Esophagus muscularis mucosa (tissue), 4 donors: ENCODE measurements at places on chromosomes 1 and 21. TPM values are rescaled to one million over a fixed set of nuclear protein-coding genes. Genes with fewer than 3 reads are reported as not detected.

Gene FLAD1
- total RNA-seq, result 29.6 TPM

Gene ADIPOR1
- 93.4 TPM for total RNA-seq

Gene OSCP1
- 8.2 TPM for total RNA-seq

Gene NUDT4B
- 31.6 TPM for total RNA-seq

Gene APCS
- not detected for total RNA-seq

Gene PTPN14
- total RNA-seq, result 108 TPM

Gene NBPF10
- total RNA-seq, result 1.3 TPM

- peaks cover 30% of the 10 kb centered on the region for H3K4me1 ChIP-seq
- H3K27me3 ChIP-seq, result peaks cover 100% of the 10 kb centered on the region
- no peak for DNase-seq
- H3K36me3 ChIP-seq, result no peaks in the 10 kb centered on the region
Observed at GRCh38 chr1:118985640-118986554, 2.2 kb downstream of the TBX15 start.

DNA sequence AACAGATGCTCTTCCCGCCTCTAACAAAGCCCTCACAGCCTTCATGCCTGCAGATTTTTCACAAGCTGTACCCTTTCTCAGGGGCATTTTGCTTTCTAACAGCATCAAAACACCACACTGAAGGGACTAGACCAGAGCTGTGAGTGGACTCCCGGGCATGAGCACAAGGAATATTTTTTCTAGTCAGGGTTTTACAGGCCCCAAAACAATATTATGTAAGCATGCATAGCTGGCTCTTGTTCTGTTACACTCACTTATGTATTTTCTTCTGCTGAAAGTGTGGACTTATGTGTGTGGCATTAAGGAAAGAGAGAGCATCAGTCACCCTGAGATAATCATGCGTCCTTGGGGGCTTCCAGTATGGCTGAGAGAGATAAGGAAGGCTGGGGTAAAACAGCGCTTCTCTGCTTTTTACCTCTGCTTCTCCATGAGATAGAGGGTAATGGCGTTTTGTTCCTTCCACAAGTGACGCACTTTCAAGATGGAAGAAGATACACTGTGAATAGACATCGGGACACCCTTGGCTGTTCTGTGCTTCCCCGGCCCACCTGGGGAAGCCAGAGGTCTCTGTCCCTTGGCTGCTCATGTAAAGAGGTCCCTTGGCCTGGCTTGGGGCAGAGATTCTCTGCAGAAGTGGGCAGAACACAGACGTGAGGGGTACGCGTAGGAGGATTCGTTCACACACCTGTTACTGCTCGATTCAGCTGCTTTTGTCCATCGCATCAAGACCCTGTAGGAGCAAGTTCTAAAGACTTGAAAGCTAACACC is 266.7 kb upstream of the RAB4A start:
- no peaks in the 10 kb centered on the region for H3K27me3 ChIP-seq
- no peak overlapping the region for H3K4me3 ChIP-seq
- H3K27ac ChIP-seq, result peak overlapping the region; percentile 54
- H3K4me1 ChIP-seq, result peaks cover 12% of the 10 kb centered on the region
- DNase-seq, result no peak
- no peaks in the 10 kb centered on the region for H3K36me3 ChIP-seq

DNA sequence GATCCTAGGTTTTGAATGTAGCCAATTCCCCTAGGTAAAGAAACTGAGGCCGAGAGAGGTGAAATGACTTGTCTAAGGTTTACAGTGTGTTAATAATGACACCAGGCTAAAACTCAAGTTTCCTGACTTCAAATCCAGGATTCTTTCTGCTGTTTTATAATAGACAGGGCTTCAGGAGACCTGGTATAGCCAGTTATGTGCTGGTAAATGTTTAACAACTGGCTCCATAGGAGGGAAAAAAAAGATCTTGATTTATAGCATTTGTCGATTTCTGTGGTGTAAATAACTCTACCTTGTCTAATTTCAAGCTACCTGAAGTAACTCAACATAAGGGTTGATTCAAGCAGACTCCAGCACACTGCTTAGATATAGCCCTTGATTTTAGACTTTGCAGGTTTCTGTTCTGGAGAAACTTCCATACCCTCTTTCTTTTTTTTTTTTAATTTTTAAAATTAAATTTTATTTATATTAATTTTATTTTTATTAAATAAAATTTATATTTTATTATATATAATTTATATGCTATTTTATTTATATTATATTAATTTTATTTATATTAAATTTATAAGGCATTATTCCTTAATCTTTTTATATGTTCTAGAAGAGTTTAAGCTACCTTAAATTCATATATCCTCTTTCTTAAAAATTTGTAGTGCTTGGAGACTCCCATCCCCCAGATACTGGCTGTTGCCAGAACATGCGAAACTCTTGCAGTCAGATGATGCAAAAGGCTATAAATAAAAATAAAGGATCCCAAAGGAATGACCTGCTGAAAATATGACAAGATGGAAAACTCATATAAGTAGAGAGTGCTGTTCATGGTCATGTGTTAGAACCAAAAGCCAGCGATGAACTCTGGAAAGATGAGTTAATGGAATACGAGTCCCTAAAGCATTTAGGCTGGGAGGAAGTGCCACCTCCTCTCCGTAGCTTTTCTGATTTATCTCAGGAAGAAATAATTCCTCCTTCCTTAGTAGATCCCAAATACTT is 35.4 kb upstream of the SRSF10 start:
- no peak overlapping the region for H3K4me3 ChIP-seq
- peaks cover 57% of the 10 kb centered on the region for H3K4me1 ChIP-seq
- H3K27me3 ChIP-seq, result no peaks in the 10 kb centered on the region
- peak overlapping the region; percentile 92 for H3K27ac ChIP-seq

DNA sequence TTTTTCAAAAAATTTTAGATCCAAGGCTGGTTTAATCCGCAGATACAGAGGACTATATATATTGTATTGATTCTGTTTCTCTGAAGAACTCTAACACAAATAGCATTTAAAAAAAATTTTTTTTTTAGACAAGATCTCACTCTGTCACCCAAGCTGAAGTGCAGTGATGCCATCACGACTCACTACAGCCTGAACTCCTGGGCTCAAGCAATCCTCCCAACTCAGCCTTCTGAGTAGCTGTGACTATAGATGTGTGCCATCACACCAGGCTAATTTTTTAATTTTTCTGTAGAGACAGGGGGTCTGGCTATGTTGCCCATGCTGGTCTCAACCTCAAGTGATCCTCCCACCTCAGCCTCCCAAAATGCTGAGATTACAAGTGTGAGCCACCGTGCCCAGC is 3.0 kb downstream of the ANKRD45 start:
- peaks cover 21% of the 10 kb centered on the region for H3K27me3 ChIP-seq
- H3K4me1 ChIP-seq, result peaks cover 12% of the 10 kb centered on the region
- no peak for DNase-seq

- H3K4me1 ChIP-seq, result peaks cover 37% of the 10 kb centered on the region
- H3K36me3 ChIP-seq, result no peaks in the 10 kb centered on the region
- no peaks in the 10 kb centered on the region for H3K27me3 ChIP-seq
- peak overlapping the region; percentile 83 for H3K27ac ChIP-seq
Observed at GRCh38 chr1:84620720-84621313, 46.6 kb upstream of the CTBS start.

DNA sequence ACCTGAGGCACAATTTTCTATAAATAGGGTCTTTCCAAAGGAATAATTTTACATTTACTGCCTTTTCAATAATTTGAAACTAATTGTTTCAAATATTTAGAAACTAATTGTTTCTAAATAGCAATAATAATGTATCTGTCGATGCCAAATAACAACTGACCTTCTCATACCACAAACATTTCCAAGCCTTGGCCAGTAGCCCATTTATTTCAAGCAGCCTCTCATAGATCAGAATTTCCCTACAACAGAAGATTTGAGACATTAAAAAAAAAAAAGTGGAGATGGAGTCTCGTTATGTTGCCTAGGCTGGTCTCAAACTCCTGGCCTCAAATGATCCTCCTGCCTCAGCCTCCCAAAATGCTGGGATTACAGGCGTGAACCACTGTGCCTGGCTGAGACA is 2.1 kb upstream of the GFI1 start:
- H3K27ac ChIP-seq, result no peak overlapping the region
- peaks cover 12% of the 10 kb centered on the region for H3K27me3 ChIP-seq

DNA sequence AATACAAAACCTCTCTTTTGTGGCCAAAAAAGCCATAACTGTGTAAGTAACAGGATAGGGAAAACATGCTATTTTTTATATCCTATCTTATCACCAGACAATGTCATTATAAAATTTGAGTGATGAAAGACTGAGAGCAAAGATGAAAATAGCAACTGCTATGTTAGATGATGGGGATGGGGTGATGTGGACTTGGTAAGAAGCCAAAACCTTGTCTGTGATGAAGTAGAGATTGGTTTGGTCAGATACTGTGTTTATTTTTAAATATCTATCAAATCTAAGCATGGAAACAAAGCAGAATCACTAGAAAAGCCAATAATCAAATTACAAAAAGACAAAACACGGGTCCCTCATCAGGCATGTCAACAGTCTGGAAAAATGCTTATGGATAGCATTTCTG is 631.1 kb upstream of the NR5A2 start:
- no peaks in the 10 kb centered on the region for H3K4me1 ChIP-seq
- H3K27me3 ChIP-seq, result no peaks in the 10 kb centered on the region
- H3K36me3 ChIP-seq, result no peaks in the 10 kb centered on the region
- no peak for DNase-seq
- no peak overlapping the region for H3K27ac ChIP-seq

- H3K36me3 ChIP-seq, result no peaks in the 10 kb centered on the region
- peaks cover 33% of the 10 kb centered on the region for H3K4me1 ChIP-seq
- no peaks in the 10 kb centered on the region for H3K27me3 ChIP-seq
- no peak for DNase-seq
Observed at GRCh38 chr1:55988963-55989452, 590.4 kb downstream of the PLPP3 start.

- peaks cover 25% of the 10 kb centered on the region for H3K4me1 ChIP-seq
- H3K4me3 ChIP-seq, result no peak overlapping the region
- no peaks in the 10 kb centered on the region for H3K36me3 ChIP-seq
- no peaks in the 10 kb centered on the region for H3K27me3 ChIP-seq
- DNase-seq, result no peak
Observed at GRCh38 chr21:34335316-34335715, 28.5 kb upstream of the KCNE2 start.

GRCh38 chr21:37207441-37208009 is 59.6 kb downstream of the VPS26C start:
- peaks cover 7% of the 10 kb centered on the region for H3K36me3 ChIP-seq
- H3K4me3 ChIP-seq, result no peak overlapping the region
- no peaks in the 10 kb centered on the region for H3K27me3 ChIP-seq
- H3K4me1 ChIP-seq, result peaks cover 19% of the 10 kb centered on the region
- DNase-seq, result no peak
- no peak overlapping the region for H3K27ac ChIP-seq

DNA sequence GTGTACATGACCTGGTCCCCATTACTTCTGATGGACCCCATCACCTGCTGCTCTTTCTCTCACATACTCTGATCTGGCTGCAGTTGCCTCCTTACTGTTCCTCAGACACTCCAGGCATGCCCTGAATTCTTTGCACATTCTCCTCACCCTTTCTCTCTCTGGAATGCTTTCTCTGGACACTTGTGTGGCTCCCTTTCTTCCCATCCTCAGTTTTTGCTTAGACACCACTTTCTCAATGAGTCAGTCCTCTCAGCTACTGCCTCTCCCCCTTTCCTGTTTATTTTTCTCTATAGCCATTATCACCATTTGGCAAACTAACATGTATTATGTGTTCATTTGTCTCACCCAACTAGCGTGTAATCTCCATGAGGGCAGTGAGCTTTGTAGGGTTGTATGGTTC is 28.1 kb downstream of the PLXNA2 start:
- no peaks in the 10 kb centered on the region for H3K27me3 ChIP-seq
- H3K36me3 ChIP-seq, result peaks cover 32% of the 10 kb centered on the region
- DNase-seq, result no peak
- no peak overlapping the region for H3K4me3 ChIP-seq
- peaks cover 92% of the 10 kb centered on the region for H3K4me1 ChIP-seq
- peak overlapping the region; percentile 10 for H3K27ac ChIP-seq

DNA sequence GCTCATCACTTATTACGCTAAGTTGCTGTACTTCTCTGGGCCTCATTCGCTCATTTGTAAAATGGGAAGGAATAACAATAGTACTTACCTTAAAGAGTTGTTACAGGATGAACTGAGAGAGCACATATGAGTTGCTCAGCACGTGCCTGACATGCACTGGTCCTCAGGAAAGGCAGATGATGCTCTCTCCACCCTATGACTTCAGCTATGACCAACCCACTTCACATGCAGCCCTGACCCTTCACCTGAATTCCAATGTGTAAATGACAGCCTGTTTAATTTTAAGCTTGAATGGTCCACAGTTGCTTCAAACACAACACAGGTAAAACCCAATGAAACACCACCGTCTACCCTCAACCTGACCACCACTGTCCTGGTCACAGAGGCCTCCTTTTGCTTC is 32.9 kb downstream of the GADD45A start:
- no peak overlapping the region for H3K27ac ChIP-seq
- DNase-seq, result no peak
- no peaks in the 10 kb centered on the region for H3K36me3 ChIP-seq
- peaks cover 50% of the 10 kb centered on the region for H3K4me1 ChIP-seq

GRCh38 chr1:31814041-31814511 is 1.7 kb downstream of the SPOCD1 start:
- no peaks in the 10 kb centered on the region for H3K27me3 ChIP-seq
- no peaks in the 10 kb centered on the region for H3K36me3 ChIP-seq
- H3K27ac ChIP-seq, result no peak overlapping the region
- H3K4me3 ChIP-seq, result no peak overlapping the region
- no peaks in the 10 kb centered on the region for H3K4me1 ChIP-seq

DNA sequence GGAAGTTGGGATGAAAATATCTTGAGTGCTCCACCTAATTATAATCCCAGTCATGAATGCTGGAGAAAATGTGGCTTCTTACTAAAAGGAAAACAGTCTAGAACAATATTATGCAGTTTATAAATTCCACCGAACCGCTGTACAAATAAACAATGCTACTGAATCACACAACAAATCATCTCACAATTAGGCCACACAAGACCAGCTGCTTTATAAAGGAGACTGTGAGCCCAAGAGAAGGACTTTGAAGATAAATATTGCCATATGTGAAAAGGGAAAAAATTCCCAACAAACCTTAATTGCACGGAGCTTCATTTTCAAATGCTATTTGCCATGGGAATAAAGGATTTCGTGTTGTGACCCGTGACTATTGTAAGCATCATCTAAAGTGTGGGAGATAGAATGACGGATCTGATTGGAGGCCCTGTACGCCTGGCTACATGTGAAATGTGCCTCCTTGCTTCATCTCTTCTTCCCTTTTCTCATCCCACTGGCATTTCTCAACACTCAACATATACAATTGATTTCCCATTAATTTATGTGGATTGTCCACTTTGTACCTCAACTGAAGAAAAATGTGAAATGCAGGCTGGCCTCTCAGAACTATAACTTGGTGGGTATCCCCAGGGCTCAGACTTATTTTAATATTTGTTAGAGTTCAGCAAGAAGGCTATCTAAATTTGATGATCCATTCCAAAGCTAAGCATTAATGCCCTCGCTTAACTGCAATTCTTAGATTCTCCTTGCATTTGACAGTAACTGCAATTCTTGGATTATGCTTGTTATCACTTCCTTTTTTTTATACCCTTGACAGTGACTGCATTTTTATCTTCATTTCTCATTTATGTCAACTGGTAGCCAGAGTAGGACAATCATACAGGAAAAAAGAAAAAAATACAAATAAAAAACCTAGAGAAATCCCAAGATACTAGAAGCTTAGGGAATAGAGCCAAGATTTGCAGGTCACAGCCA is 122.3 kb downstream of the TGFB2 start:
- no peak for DNase-seq
- H3K36me3 ChIP-seq, result no peaks in the 10 kb centered on the region
- H3K4me3 ChIP-seq, result no peak overlapping the region
- H3K4me1 ChIP-seq, result peaks cover 19% of the 10 kb centered on the region
- H3K27ac ChIP-seq, result no peak overlapping the region

- no peak for DNase-seq
- no peaks in the 10 kb centered on the region for H3K36me3 ChIP-seq
- H3K27me3 ChIP-seq, result no peaks in the 10 kb centered on the region
- no peak overlapping the region for H3K27ac ChIP-seq
- peaks cover 15% of the 10 kb centered on the region for H3K4me1 ChIP-seq
Observed at GRCh38 chr1:2925918-2926317, 95.3 kb upstream of the ACTRT2 start.
